ENCODE measurements at places on chromosomes 12 and 14.

DNA sequence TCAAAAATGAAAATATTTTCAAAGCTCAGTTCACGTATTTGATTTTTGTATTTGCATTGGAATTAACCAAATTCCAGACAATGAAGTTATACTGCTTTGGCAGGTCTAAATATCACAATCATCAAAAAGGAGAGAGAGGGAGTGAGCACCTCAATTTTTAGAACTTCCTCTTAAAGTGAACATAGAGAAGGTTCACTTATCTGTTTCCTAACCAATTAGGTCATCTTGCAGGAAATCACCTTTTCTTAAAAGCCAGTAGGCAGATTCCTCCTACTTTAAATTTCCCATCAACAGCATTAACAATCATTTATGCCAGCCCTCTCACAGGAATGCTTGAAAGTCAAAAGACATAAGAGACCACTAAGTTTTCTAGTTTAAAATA lies 388.7 kb downstream of the ZFP36L1 start:
- no peak for DNase-seq

- DNase-seq, result no peak
Observed at GRCh38 chr12:52401526-52401925, 4.6 kb downstream of the KRT82 start.

DNA sequence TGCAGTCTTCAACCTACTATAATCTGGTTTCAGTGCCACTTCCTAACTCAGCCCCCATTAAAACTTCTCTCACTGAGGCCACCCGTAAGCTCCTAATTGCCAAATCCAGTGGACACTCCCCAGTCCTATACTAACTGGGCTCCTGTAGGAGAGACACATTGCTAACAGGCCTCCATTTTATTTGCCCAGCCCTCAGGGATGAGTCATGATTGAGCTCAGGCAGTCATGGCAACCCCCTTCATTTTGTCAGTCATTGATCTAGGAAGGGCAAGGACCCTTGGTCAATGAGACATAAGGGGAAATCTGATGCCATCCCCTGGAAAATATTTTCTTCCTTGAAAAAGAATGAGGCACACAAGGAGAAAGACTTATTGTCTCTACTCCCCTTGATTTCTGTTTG lies 70.1 kb upstream of the HIF1A start:
- DNase-seq, result no peak

GRCh38 chr14:72744416-72745120 lies 149.3 kb downstream of the DPF3 start:
- no peak for DNase-seq

- no peak for DNase-seq
Observed at GRCh38 chr14:72576258-72576657, 317.6 kb downstream of the DPF3 start.

DNA sequence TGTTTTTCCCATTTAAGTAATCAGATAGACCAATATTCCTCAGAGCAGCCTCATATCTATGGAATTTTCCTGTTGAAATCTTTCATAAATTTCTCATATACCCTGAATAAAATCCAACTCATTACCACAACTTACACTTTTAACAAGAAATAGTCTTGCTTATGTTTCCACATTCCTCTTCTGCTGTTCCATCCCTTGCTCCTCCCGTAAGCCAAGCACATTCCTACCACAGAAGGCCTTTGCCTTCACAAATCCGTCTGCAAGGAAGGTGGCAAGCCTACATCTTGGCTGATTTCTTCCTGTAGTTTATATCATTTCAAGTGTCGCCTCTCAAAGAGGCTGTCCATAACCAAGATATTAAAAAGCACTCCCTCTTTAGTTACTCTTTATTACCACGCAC lies 127.7 kb downstream of the C12orf50 start:
- no peak for DNase-seq

DNA sequence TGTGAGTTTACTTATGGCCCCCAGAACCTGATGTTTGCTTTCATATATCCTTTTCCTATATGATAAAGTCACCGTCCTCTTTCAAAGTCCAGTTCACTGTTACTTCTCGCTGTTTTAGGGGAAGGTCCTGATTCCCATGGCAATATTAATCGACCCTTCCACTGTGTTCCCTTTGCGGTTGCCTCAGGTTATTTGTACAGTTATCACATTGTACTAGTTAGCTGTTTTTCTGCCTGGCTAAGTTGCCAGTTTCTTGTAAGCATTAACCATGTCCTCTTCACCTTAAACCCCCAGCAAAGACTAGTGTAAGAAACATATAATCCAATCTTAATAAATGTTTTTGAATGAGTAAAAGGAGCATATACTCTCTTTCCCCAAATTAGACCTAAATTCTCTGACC lies 115.0 kb upstream of the PPFIA2 start:
- DNase-seq, result no peak

DNA sequence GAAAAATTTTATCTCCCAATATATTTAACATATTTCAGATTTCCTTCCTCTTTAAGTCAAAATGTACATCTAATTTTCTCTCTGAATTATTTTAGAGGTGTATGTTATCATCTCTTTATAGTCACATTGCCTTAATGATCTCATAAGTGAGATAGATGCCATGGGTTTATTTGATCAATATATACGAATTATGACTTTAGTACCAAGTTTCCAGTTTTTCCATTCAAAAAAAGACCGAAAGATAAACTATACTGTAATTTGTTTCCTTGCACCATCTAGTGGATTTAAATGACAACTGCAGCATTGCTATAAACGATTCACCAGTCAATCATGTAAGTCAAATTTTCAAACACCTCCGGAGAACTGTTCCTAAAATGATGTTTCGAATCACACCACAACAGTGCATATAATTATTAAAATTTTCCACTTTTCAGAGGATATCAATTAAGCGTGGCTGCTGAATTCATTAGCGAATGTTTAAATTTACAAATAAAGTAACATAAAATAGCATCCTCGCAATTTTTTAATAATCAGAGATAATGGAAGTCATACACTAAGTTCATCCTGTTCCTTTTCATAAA lies 419 bp upstream of the ATXN7L3B start:
- DNase-seq, result peak; percentile 24

DNA sequence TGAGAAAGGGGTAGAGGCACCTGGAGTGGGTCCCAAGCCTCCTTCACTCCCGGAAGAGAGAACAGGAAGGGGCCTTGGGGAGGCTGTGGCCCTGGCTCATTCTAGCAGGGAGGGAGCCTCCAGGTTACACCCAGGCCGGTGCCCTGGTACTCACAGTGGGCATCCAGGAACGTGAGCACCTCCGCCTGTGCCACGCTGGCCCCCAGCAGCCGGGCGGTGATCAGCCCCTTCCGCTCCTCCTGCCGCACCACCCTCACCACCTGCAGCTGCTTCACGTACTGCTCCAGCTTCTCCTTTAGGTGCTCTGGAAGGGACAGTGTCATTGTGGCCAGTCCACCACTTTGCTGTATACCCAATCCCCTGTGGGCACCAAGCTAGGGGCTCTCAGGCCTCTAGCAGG lies 18.8 kb upstream of the CELA1 start:
- no peak for DNase-seq

DNA sequence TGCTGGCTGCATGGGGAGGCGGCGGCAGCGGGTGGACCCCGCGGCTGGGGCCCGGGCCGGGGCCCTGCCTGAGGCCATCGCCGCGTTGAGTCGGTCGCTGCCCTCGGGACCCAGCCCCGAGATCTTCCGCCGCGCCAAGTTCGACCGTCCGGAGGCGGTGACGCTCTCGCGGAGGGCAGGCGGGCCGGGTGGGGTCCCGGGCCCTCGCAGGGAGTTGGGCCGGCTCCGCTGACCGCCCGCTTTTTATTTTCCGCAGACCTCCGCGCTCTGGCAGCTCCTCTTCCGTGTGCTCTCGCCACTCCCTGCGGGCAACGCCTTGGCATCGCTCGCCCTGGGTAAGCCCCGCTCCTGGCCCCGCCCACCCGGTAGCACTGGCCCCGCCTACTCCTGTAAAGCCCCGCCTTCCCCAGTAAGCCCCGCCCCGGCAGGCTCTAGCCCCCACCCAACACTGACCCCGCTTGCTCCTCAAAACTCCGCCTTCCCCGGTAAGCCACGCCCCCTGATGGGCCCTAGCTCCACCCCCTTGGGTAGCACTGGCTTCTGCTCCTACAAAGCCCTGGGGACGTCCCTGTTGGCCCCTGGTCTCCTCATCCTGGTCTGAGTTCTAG lies 424 bp downstream of the TEDC1 start:
- no peak for DNase-seq

GRCh38 chr12:49964849-49965624 lies 3.4 kb downstream of the AQP5 start:
- DNase-seq, result no peak

GRCh38 chr12:89075880-89076540 lies 276.3 kb downstream of the DUSP6 start:
- no peak for DNase-seq

DNA sequence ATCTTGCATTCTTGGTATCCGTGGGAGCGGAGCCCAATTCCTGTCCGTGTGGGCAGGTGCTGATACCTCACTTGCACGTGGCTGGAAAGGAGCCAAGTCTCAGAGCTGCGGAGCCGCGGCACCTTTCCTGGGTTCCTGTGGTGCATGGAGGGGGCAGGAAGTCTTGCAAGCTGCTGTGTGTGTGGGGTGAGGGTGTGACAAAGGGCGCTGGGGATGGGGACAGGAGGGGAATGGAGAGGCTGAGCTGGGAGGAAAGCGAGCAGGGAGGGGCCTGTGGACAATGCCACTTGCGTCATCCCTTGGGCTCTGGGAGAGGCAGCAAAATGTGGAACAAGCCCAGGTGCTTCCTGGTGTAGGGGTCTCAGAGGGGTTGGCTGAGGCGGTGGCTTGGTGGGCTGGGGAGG lies 86.7 kb downstream of the CALM1 start:
- no peak for DNase-seq

- peak; percentile 21 for DNase-seq
Observed at GRCh38 chr12:65170209-65170881, 962 bp downstream of the LEMD3 start.

GRCh38 chr12:92442782-92443181 lies 260.0 kb upstream of the PLEKHG7 start:
- no peak for DNase-seq

DNA sequence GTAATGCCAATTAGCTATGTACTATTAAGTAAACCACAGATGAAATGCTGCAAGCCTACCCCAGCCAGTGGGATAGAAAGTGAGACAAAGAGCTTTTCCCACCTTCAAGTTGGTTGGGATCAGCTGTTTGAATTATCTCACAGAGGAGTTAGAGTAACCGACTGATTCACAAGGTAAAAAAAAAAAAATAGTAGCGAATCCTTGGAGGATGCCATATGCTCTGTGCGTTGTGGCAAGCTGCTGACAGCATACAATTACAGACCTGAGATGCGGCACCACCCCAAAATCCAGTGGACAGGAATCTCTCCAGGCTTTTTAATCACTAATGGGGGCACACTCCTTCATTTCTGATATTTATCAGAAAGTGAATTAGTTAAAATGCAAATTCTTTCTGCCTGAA lies 157.0 kb upstream of the RMST start:
- DNase-seq, result no peak
